ENCODE measurements at places on chromosomes 4 and X.

DNA sequence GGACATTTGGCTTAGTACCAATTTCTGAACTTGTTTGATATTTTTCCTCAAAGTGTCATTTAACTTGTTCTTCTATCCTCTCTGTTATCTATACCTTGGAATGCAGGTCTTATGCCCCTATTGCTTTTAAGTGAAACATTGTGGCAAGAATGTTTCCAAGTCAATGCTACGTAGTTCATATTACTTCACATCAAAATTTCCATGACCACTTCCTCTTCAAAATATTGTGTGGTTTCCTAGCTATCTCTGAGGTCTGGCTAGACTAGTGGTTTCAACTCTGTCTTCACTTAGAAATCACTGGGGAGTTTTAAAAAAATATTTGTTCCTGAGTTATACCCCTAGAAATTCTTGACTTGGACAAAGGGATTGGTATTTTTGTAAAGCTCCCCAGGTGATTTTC is 20.2 kb upstream of the RASGEF1B start:
- peak overlapping the region; percentile 90 for H3K27ac ChIP-seq
- no peaks in the 10 kb centered on the region for H3K36me3 ChIP-seq
- DNase-seq, result peak; percentile 89

GRCh38 chr4:167379076-167379835 is 145.0 kb upstream of the SPOCK3 start:
- H3K27ac ChIP-seq, result no peak overlapping the region
- DNase-seq, result no peak
- H3K36me3 ChIP-seq, result no peaks in the 10 kb centered on the region
- no peak overlapping the region for H3K4me3 ChIP-seq
- no peaks in the 10 kb centered on the region for H3K27me3 ChIP-seq
- no peaks in the 10 kb centered on the region for H3K4me1 ChIP-seq

GRCh38 chr4:25361253-25361652 is 15.8 kb upstream of the ANAPC4 start:
- H3K4me1 ChIP-seq, result no peaks in the 10 kb centered on the region
- H3K27ac ChIP-seq, result no peak overlapping the region
- H3K27me3 ChIP-seq, result no peaks in the 10 kb centered on the region
- no peak overlapping the region for H3K4me3 ChIP-seq
- no peak for DNase-seq

DNA sequence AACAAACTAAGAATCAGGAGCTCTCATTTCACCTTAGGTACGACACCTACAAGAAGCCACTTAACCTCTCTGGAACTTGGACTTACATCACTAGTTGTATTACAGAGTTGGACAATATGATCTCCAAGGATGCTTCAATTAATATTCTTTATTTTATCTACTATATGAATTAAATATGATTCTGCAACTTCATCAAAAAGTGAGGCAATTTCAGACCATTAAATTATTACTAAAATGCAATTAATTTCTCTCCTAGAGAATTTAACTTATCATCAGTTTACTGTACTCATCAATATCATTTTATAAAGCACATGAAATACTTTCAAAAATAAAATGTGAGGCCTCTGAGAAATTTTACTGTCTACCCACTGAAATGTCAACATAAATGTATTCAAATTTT is 33.9 kb downstream of the SLC39A8 start:
- H3K36me3 ChIP-seq, result no peaks in the 10 kb centered on the region
- no peak overlapping the region for H3K4me3 ChIP-seq
- H3K27me3 ChIP-seq, result no peaks in the 10 kb centered on the region
- DNase-seq, result no peak
- H3K4me1 ChIP-seq, result peaks cover 6% of the 10 kb centered on the region
- H3K27ac ChIP-seq, result no peak overlapping the region

All from CD14-positive monocyte (primary cell).